ENCODE measurements at places on chromosomes 6 and 20.

DNA sequence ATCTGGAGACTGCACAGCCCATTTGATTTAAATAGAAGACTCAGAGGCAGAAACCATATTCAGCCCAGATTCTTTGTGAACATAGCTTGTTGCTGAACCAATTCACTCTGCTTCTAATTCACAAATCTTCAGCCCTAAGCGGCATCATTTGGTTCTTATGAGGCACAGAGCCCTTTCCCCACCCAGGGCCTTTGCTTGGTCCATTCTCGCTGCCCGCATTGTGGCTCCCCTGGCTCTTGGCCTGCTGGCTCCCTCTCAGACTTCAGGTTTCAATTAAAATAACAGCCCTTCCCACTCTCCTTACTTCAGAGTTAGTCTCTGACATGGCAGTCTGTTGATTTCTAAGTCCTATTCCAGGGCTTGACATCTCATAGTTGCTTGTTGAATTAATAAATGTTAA is 9.4 kb upstream of the TMEM14A start:
- DNase-seq = no peak

- DNase-seq = peak; percentile 34
Measured at GRCh38 chr20:19692685-19693119, 65.4 kb upstream of the RIN2 start.

DNA sequence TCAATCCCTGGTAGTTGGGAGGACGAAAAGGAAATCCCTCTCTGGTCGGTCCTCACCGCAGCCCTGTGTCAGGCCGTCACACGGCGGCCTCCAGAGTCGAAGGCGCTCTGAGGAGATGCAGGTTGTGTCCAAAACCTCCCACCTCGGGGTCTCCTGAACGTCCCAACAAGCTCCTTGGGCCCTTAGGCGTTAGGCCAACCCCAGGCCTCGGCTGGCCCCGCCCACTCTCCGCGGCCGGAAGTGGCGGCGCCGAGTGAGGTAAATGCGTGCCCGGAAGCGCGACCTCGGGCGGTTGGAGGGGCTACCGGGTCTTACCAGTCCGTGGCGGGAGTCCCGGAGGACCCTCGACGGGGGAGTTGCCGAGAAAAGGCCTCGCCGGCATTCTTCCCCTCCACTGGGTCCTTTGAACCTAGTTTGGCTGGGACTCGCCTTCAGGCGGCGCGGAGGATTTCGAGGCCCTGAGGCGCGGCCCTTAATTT is at the start of gene TDRD6:
TDRD6 (plus strand) TSS at position 267 of the 479 bp plus-strand sequence. CDS start 244 bp downstream, outside the sequence.
- DNase-seq = no peak

DNA sequence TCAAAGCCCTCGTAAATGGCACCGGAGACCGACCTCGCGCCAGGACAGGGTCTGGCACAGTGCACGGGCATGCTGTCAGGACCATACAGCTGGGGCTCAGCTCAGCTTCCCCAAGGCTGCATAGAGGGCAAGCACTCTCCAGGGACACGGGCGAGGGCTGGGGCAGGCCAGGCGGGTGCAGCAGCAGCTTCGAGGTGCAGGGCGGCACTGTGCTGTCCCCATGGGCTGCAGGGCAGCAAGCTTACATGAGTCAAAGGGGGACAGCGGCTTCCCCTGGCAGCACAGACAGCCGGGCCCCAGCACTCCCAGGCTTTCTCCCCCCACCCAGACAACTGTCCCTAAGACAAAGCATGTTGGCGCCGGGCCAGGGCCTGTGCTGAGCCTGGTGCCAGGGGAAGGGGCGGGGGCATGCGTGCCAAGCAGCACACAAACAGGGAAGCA is 25.7 kb downstream of the PSMG4 start:
- DNase-seq = no peak

- no peak for DNase-seq
Measured at GRCh38 chr6:130927305-130927704, 100.1 kb downstream of the SMLR1 start.

- no peak for DNase-seq
Measured at GRCh38 chr20:4300401-4300800, 285.0 kb upstream of the RNF24 start.

DNA sequence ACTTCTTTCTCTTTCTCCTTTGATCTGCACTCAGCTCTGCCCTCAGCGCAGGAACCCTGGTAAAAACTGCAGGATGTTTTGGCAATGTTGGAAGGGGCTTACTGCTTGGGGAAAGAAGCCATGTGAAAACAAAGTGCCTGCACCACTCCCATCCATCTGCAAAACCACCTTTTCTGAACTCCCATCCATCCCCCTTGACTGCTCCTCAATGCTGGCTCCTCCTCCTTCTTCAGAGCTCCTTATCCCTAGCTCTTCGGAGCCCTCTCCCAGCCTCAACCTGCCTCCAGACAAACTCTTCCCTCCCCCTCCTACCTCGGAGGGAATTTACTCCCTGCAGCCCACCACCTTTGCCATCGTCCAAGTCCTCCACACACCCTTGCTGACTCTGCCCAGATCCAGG is 4.2 kb upstream of the ZBTB12 start:
- DNase-seq = no peak

DNA sequence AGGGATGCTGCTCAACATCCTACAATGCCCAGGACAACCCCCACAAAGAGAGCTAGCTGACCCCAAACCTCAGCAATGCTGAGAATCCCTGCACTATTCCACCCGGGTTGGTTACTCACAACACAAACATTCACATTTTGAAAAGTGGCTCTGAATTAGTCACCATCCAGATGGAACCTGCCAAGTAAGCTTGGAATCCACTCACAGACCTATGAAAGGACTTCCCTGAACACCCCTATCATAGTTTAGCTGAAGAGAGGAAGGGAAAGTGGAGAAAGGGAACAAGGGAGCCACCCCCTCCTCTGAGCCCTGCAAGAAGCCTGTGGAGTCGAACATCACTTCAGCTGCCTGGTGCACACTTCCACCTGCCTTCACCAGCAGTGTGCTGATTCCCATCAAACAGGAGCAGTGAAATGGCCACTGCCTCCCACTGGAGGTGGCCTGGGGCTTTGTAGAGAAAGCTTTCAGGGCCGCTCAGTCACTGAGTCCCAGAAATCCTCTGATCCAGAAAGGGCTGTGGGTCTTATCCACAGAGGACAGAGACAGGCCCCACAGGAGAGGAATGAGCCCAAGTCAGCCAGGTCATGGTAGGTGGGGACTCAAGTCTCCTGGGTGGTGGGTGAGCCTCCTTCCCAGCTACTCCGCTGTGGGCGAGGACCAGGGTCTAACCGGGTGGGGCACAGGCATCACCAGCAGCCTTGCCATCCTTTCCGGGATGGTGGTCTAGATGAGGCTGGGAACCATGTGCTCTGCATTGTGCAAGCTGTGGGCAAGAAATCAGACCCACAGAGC is 203.7 kb downstream of the SYNDIG1 start:
- DNase-seq = no peak

DNA sequence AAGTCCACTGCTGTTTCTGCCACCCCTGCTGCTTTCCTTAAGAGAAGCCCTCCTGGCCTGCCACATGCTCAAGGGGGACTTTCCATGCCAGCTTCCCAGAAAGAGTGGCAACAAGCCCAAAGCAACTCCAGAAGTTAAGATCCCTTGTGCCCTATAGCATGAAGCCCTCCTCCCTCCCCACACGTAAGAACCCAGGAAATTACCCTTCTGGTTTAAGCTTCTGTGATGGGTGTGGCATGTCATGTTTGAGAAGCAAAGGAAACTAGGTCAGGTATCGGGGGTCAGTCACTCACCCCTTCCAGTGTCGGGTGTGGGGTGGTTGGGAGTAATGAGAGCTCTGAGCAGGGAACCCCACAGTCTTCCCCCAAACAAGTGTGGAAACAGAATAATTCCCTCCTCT is 196.1 kb downstream of the LRFN2 start:
- DNase-seq = peak; percentile 27

DNA sequence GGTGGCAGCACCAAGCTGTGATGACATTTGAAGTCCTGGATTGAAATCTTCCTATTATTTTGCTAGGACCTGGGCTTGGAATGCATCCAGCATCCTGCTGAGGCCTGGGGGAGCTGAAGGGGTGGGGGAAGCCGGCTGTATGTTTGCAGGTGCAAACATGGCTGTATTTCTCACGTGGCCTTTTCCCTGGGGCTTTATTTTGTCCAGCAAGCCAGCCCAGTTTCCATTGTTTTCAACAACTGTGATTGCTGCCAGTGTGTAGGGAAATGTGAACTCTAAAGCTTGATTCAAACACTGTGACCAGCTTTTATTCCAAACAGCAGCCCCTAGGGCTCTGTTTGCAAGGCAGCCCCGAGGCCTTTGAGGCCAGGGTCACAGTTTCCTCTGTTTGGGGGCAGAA is 683.0 kb downstream of the DHX35 start:
- DNase-seq = no peak

DNA sequence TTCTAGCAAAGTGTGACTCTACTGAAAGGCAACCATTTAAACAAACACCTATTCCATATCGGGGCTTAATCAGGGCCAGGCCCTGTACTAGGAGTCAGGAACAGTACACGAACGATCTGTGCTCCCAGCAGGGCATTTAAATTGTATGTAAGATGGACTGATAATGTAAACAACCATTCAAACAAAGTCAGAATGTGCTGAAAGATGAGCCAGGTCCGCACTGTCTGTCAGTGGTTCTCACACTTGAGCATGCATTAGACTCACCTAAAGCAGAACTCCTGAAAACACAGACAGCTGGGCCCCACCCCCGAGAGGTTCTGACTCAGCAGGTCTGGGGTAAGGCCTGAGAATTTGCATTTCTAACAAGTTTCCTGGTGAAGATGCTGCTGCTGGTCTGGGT is 81.6 kb downstream of the PXDC1 start:
- no peak for DNase-seq

- no peak for DNase-seq
Measured at GRCh38 chr6:162862941-162863340, 135.2 kb downstream of the PACRG start.

Data from CD4-positive, alpha-beta T cell treated with Interleukin-4 for 4 hours (primary cell).